NCI-H774 (cell line): ENCODE measurements at places on chromosomes 12 and 14.

DNA sequence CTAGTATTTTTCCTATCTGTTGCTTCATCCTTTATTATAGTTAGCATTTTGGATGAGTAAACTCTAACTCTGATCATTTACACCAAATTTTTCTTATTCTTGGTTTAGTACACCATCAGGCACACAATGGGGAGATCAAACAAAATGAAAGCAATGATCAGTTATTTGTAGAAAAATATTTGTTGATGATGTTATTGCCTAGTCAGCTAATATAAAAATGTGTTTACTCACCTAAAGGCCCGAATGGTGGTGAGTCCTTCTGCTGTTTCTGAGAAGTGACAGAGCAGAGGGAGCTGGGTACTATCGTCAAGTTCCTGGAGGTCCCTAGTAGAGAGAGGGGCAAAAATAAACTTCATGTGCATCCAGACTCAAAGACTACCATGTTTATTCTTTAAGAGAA is 63.3 kb upstream of the KCNJ8 start:
- DNase-seq = no peak

DNA sequence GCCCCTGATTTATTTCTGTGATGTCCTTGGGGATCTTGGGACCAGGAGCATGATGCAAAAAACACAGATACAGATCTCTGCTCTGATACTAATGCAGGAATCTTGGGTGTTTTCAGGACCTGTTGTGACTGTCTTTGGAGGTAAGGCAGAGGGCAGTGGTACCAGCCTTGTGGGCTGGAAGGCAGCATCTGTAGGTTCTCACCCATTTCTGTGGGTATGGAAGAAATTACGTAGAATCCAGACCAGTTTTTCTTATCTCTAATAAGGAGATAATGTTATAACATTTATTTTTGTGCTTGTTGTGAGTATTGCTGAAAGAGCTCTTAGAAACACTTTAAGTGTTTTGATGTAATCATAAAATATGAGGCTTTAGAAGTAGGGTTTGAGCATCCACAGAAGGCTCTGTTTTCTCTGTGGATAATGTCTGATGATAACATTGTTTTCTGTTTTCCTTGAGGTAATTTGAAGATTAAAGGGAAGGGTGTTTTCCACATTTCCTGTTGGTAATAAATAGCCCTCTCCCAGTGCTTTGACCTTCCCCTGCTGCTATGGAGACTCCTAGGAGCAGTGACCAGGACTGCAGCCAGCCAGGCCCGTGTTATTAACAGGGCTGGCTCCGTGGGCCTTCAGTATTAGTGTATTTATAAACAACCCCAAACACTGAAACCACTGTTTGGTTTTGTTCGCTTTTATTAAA is 9.4 kb upstream of the DCP1B start:
- DNase-seq = peak; percentile 21

DNA sequence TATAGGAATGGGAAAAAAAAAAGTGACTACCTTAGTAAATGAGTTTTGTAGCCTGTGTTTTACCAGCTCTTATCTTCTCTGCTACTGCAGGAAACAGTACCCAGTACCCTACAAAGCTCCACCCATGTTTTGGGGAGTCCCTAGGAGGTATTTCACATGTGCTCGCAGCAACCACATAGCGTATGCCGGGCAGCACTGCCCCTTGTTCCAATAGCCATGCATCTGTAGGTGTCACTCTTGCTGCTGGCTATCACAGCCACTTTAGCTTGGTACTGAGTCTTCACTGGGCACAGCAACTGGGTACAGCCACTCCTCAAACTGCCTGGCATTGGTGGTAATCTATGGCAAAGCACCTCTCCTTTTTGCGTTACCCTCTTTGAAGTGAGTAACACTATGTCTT is 2.0 kb upstream of the MDM1 start:
- peak; percentile 19 for DNase-seq

GRCh38 chr12:121145221-121145620 is 12.5 kb downstream of the P2RX7 start:
- no peak for DNase-seq

GRCh38 chr12:119630223-119630780 is 36.7 kb downstream of the TMEM233 start:
- DNase-seq = no peak

GRCh38 chr14:57866199-57866705 is 360 bp upstream of the SLC35F4 start:
- DNase-seq = no peak

GRCh38 chr14:91946622-91947474 is 646 bp downstream of the FBLN5 start:
- no peak for DNase-seq

DNA sequence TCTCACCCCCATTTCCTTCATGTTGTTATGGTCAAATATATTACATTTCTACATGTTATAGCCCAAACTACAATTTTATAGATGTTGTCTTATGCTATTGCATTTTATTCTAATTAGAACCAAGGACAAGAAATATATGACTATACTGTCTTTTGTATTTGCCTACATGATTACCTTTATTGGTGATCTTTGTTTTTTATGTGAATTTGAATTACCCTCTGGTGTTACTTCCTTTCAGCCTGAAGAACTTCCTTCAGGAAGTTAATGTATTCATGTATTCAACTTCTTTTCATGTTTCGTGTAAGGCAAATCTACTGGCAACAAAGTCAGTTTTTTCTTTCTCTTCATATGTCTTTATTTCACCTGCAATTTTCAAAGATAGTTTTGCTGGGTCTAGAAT is 8.7 kb upstream of the B3GNT4 start:
- DNase-seq = no peak

GRCh38 chr12:95942524-95943329 is at the start of gene CCDC38:
CCDC38 (minus strand) TSS chr12:95942614; CDS start chr12:95936509, 6,105 bp downstream.
- DNase-seq = peak; percentile 74

DNA sequence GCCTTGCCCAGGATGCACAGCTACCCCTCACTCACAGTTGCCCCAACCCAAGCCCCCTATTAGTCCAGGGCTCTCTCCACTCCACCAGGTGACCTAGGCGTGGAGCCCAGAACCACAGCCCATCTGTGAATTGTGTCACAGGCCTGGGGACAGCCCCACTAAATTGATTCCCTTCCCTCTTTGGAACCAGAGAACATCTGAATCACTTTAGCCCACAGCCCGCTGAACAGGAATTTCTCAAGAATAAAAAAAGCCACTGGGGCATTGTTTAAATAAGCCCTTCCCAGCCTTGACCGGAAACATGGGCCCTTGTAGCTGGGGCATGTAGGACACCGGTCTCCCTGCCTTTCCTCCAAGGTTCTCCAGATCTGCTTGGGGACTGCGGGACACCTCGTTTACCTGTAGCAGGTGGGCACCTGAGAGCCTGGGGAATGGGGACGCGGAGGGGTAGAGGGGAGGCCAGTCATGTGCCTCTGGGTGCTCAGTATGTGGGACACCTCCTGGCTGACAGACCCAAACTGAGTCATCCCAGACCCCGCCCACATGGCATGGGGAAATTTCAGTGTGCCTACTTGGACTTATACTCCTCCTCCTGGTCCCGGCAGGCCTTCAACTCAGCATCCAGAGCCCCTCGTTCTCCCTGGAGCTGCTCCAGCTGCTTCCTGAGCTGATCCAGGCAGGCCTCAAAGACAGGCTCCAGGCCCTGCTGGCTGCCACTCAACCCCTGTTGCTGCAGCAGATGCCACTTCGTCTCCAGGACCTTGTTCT is 1.3 kb downstream of the KRT78 start:
- DNase-seq = no peak

- no peak for DNase-seq
Measured at GRCh38 chr14:31030469-31030868, 4.3 kb upstream of the STRN3 start.

- DNase-seq = peak; percentile 23
Measured at GRCh38 chr14:38207736-38208617, at the start of gene SSTR1. SSTR1 (plus strand) TSS chr14:38207904; CDS start chr14:38209390, 1,486 bp downstream.

- DNase-seq = no peak
Measured at GRCh38 chr12:88501972-88502938, 78.0 kb downstream of the KITLG start.

- no peak for DNase-seq
Measured at GRCh38 chr12:24138041-24138440, 188.6 kb upstream of the SOX5 start.

DNA sequence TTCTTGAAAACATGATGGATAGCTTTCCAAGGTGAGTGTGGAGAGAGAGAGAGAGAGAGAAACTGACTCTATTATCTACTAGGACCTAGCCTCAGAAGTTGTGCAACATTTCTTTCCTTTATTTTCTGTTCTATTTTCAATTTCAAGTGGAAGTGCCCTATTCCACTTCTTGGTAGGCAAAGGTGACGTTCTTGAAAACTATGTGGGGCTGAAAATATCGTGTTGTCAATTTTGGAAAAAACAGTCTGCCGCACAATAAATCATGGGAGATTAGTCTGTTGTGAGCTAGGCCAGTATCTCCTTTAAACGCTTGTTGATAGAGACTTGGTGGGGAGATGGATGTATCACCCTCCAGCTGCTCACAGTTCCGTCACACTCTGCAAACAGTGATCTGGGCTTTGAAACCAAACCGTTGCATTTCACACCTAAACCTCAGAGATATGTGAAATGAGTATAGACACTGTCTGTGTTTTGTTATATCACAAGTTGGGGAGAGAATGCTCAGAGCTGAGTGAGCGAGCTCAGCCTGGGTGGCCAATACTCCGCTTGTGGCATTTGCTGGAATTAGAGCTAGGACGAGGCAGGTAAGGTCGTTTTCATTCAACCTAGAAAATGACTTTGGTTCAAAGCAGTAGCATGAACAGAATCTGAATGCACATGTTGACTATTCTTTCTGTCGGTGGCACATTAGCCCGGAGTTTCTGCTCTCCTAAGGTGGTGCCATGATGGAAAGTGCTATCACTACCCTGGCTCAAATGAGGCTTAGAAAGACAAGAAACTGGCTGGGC is 75.1 kb upstream of the ST8SIA1 start:
- no peak for DNase-seq

DNA sequence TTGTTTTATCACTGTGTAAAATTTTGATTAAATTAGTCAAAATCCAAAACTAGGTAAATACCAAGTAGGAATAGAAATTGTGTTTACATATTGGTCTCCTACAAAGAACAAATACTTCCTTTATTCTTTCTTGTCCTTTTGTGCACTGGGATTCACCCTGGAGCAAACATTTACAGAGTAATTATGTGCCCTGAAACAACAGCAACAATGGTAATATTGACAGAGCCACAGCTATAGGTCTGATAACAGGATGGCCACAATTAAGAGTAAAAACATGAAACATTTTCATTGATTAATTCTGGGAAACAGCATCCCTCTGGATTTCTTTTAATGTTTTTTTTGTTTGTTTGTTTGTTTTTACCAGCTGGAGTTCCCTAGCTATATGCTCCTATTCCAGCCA is 61.2 kb downstream of the SLC38A6 start:
- peak; percentile 10 for DNase-seq

GRCh38 chr12:95790033-95790916 is at the start of gene NTN4:
NTN4 (minus strand) TSS chr12:95790764; CDS start chr12:95790309, 455 bp downstream.
- DNase-seq = no peak

- DNase-seq = no peak
Measured at GRCh38 chr14:100146531-100147091, 12.8 kb downstream of the DEGS2 start.

DNA sequence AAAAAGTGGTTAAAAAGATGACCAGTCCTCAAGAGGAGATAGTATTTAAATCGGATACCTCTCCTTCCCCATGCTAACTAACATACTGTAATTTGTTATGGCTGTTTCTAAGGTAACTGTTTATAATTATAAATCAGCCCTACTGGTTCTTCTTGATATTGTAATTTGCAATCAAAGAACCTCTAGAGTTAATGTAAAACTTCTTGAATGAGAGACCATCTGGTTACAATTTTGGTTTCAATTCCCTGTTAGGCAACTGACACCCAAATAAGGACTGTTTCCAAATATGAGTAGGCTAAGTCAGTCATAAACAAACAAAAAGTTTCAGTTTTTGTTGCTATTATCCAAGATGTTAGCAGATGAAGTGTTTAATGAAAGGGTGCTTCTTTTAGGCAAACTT is 120.2 kb upstream of the DNM1L start:
- DNase-seq = no peak

DNA sequence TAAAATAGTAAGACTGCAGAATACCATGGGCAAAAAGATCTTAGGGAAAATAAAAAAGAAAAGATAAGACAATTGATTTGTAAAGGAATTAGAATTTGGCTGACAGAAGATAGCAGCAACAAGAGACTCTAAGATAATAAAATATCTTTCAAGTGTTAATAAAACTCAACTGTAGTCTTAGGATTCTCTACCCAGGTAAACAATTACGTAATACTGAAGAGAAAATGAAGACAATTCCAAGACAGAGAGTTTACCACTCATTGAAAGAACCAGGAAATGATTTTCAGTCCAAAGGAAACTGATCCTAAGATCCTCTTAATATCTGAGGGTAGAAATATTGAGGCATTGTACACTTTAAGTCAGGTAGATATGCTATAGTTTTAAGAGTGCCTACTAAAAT is 321.1 kb downstream of the CEP128 start:
- no peak for DNase-seq

DNA sequence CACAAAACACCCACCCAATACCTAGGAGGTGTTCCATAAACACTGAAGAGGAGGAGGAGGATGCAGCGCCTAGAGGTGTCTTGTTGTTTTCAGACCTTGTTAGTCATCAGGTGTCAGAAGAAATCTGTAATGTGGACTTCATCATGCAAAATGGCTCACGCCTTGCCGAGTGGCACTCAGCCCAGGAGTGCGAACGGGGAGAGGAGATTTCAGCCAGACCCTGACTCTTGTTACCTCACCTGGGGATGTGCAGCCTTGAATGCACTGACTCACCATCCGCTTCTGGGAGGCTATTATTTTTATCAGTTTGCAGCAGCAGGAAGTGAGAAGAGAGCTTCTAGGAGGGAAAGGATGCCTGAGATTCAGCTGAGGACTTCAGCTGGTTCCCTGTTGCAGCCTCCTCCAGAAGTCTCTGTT is 48.2 kb upstream of the PLXNC1 start:
- no peak for DNase-seq

GRCh38 chr14:104470588-104470987 is 109.0 kb upstream of the C14orf180 start:
- no peak for DNase-seq

- DNase-seq = no peak
Measured at GRCh38 chr12:67514502-67514901, 134.0 kb upstream of the DYRK2 start.

- DNase-seq = no peak
Measured at GRCh38 chr14:67622675-67623074, 3.0 kb downstream of the ARG2 start.

DNA sequence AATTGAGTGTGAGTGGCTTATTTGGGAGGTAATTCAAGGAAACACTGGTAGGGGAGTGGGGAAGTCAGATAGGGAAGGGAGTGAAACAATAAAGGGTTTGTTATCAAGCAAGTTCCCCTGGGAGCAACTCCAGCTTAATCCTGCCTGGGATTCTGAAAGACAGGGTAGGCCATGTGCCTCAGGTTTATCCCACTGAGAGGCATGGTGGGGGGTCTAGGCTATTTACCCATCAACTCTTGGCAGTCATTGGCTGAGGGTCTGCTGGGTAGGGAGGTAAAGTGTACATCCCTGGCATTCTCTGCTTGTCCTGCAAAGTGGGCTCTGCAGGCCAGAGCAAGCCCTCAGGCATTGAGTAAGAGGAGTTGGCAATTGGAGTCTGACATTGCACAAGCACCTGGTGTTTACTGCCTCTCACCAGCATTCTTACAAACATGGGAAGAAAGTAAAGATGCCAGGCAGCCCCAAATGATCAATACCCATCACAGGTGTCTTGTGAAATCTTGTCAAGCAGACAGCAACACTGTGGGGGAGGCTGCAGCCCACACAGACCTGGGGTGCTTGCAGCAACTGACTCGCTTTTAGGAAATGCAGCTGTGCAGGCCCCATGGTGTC is 169.3 kb downstream of the KTN1 start:
- no peak for DNase-seq

GRCh38 chr12:89194683-89195082 is 157.6 kb downstream of the DUSP6 start:
- no peak for DNase-seq

GRCh38 chr12:119399301-119399700 is 64.8 kb downstream of the CCDC60 start:
- DNase-seq = no peak
